ENCODE measurements at places on chromosomes 3 and 15.
A peak's percentile ranks its signal among the peaks of the same experiment; 100 is the strongest.

DNA sequence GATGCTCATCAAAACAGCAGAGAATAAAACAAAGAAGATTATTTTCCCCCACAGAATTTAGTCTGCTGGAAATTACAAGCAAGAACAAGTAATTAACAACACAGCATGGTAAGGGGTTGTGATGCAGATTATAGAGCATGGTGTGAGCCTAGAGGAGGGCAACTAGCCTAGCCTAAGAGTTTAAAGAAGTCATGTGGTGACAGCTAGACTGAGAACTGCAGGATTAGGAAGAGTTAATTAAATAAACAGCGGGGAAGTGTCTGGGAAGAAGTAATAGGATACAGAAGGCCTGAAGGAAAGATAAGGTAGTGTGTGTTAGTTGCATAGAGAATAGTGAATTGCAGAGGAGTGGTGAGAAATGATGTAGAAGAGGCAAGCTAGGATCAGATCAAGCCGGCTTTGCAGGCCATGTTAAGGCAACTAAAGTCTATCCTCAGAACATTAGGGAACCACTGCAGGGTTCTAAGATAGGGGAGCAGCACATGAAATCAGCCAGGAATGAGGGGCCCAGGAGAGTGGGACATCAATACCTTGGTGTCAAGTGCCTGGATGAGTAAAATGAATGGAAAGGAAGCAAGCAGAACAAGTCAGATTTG, 11.9 kb upstream of the PKM start:
- no peak for DNase-seq

- DNase-seq: no peak
These were observed 114.2 kb downstream of the ASB7 start for GRCh38 chr15:100716456-100717085.

DNA sequence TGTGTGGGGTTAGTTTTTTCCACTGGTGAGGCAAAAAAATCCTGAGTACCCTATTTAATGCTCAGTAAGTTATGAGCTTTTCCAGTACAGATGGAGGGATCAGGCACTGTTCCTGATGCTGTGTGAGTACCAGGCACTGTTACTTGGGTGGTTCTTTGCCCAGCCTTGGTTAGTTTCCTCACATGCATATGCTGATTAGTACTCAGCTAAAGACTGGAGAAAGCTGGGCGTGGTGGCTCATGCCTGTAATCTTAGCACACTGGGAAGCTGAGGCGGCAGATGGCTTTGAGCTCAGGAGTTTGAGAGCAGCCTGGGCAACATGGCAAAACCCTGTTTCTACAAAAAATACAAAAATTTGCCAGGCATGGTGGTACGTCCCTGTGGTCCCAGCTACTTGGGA, 210.3 kb upstream of the SGO1 start:
- DNase-seq: no peak

DNA sequence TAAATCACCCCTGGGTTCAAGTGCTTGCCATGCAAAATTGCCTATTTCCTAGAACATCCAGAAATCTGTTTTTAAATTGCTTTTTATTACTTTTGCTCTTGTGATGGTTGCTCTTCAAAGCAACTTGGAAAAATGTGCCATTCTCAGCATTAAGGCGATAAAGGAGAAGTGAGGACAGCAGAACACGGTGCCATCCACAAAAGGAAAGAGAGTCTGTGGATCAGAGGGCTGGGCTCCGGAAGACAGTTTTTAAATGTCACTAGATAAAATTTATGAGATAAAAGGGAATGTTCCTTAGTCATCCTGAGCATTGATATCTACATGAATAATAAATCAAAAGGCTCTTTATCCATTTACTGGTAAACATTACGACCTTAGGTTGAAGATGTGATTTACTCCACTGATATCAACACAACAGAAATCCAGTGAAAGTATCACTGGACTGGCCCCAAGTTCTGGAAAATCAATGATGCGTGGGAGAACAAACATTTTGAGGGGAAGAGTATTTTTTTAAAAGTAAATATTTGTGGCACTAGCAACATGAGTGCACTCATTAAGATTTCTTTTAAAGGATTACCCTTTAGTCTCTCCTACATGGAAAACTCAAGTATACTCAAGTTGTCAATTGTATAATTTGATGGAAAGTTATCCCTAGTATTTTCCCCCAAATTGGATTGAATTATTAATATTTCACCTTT, 554.7 kb downstream of the FHIT start:
- DNase-seq: no peak

DNA sequence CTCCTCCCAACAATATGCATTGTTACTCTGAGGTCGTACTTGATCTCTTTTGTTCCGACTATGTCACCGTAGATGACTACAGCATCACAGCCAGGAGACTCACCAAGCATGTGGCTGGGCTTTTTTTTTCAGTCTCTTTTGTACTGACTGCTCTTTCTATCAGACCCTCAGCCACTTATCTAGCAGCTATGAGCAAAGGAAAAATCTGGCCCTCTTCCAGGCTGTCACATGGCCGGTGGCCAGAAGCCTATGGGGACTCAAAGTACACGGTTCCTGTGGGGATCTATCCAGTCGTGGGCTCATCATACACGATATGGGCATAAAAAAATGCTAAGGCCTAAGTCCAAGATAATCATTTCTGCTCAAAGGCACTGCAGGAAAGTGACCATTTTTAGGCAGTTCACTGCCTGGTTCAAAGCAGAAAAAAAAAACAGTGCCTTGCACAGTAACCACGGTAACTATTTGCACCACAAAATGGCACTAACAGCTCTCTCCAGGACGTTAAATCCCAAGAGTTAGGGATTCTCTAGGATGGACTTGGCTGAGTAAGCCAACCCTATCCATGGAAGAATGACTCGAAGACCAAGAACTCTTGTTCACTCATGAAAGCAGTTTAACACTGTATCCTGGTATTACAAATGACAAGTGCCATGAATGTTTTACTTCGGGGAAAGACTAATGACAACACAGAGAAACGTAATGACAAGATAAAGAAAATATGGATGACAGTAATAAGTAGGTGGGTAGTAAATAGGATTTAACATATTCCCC, 50.3 kb downstream of the SHQ1 start:
- no peak for DNase-seq

DNA sequence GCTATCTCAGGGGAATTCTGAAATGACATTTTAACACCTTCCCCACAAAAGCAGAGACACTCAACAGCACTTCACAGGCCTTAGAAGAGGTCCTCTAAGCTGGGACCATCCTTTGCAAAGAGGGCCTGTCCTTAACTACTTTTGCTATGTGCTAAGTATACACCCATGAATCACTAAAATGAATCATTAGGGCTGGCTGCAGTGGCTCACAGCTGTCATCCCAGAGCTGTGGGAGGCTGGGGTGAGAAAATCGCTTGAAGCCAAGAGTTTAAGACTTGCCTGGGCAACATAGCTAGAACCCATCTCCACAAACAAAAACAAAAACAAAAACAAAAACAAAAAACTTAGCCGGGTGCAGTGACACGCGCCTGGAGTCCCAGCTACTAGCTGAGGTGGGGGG, 53.9 kb upstream of the MELTF start:
- DNase-seq: peak; percentile 58

DNA sequence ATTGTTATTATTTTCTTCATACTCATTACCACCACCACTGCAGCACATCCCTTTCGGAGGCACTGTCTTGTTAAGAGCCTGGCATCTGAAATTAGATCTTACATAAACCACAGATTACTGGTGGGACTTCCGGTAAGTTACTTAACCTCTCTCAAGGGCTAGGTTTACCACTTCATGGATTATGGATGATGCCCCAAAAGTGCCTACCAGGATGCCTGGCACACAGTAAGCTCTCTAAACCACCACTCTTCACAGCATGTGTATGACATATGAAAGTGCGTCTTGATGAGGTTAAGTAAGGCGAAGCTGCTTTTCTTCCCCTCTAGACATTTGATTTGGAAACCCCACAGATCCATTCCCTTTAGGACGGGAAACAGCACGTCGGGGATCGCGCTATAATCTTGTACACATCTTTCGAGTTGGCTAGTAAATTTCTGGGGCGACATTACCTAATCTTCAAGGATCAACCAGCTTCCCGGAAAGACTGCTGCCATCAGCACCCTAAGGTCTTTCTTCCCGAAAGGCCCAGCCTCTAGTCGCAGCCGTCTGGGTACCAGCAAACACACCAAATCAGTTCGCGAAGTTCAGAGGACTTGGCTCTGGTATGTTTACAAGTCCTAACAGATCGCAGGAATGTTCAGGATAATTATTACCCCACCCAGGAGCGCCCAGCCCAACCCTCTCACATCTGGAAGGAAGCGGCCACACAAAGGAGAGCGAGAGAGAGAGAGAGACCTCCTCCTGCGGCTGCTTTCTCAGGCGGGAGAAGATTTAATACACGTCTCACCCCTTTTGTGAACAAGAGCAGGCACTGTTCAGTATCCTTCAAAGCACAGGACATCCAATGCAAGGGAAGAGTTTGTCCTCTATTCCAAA, 155.1 kb upstream of the FRMD4B start:
- DNase-seq: no peak

DNA sequence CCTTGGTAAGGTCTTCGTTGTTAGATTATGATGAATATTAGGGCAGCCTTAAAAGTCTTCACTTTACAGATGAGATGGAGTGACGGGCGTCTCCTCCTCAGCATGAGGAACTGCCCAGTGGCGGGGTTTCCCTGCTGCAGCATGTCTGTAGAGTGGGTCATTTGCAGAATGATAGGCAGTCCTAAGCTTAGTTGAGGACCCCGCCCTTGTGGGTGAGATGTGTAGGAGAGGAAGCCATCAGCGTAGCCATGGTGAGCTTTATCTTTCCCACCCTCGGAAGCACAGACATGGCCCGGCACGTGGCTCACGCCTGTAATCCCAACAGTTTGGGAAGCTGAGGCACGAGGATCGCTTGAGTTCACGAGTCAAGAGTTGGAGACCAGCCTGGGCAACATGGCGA, 877 bp downstream of the NIT2 start:
- no peak for DNase-seq

DNA sequence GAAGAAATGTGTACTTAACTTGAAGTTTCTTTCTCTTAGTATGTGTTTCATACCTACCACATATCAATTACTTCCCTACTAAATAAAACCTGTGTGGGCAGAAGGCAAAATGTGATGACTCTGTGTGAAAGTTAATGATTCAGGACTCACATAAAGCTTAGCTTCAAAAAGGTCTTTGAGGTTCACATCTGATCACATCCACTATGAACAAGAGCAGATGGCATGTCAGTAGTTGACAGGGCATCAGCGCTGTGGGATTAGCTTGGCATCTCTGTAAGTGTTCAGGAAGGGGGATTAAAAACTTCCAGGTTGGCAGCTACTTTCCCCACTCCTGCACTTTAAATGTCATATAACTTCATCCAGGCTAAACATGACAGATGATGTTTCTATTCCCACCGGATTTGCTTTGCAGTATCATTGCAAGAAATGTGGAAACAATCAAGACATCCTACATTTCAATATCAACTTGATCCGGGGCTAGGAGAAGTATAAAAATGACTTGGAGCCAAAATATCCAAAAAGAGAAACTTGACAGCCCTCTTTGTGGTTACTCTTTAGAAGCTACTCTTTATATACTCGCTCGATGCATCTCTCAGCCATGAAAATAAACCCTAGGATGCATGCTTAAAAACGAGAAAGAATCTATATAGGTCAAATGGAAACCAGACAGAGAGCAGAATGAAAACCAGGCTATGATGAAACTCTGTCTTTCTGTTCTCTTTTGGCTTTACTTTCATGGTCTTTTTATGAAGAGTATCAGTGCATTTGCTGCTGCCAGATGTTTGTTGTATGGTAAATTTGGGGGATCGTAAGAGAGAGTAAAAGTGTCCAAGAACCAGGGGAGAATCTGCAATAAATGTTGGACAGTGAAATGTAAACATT, 273.1 kb upstream of the ALCAM start:
- no peak for DNase-seq

- DNase-seq: no peak
These were observed 13.0 kb downstream of the MEF2A start for GRCh38 chr15:99578809-99579208.

- no peak for DNase-seq
These were observed 21.9 kb downstream of the OXNAD1 start for GRCh38 chr3:16286751-16287543.

DNA sequence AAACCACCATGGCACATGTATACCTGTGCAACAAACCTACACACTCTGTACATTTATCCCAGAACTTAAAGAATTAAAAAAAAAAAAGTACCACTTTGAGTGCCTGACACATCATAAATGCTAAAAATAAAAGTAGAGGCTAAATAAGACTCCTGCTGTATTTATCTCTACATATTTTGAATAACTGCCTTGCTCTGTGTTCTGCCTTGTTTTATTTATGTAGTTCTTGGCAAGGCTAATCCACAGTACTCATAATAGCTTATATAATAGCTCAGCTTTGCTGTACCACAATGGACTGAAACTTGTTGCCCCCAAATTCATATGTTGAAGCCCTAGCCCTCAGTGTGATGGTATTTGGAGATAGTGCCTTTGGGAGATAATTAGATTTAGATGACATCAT, 95.4 kb upstream of the ADAMTS9 start:
- no peak for DNase-seq

DNA sequence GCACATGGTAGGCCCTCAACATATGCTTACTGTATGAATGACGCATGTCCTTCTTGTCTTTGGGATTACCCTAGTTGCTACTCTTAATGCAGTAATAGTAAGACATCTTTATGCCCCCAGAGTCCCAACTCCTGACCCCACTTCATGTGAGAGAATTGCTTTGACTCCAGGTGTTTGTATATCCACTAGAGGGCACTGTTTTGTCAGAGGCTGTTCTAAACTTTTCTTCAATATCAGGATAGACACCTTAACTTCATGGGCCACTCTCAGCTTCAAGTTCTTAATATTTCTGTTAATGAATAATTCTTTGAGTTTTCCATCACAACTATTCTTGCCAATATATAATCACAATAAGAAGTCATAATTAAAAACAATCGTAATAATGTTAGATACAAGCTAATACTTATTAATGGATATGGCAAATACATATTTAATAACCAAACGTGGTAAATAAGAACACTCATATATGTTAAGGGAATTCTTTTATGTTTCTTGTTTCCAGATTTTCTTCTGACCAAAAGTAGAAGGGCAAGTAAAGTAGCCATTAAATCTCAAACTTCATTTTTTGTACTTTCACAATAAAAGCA, 337.2 kb upstream of the DNAJC19 start:
- DNase-seq: peak; percentile 4

DNA sequence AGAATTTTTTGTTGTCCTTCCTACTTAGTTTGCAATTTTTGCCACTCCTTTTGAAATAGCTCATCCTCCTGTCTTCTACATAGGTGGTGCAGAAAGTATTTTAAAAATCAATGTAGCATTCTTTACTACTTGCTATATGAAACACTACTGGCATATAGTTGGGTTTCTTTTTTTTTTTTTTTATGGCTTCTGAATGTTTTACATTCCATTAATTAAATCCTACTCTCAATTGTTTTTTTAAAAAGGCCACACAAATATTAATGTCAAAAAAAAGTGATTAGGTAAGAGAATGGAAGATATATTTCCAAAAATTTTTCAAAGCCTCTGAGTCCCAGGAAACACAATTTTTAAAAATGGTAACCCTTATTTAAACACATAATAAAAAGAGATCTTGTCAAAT, 262.6 kb downstream of the MAGI1 start:
- no peak for DNase-seq

Measured in non-pigmented ciliary epithelial cell (primary cell).